ENCODE measurements at places on chromosomes 12 and 14.

- DNase-seq: no peak
Measured at GRCh38 chr12:51388069-51388799, 3.0 kb downstream of the GALNT6 start.

- no peak for DNase-seq
Measured at GRCh38 chr14:29390081-29390832, 537.4 kb downstream of the PRKD1 start.

- no peak for DNase-seq
Measured at GRCh38 chr12:132543298-132544079, 53.5 kb downstream of the FBRSL1 start.

GRCh38 chr12:39412210-39412609 is 30.7 kb downstream of the KIF21A start:
- no peak for DNase-seq

DNA sequence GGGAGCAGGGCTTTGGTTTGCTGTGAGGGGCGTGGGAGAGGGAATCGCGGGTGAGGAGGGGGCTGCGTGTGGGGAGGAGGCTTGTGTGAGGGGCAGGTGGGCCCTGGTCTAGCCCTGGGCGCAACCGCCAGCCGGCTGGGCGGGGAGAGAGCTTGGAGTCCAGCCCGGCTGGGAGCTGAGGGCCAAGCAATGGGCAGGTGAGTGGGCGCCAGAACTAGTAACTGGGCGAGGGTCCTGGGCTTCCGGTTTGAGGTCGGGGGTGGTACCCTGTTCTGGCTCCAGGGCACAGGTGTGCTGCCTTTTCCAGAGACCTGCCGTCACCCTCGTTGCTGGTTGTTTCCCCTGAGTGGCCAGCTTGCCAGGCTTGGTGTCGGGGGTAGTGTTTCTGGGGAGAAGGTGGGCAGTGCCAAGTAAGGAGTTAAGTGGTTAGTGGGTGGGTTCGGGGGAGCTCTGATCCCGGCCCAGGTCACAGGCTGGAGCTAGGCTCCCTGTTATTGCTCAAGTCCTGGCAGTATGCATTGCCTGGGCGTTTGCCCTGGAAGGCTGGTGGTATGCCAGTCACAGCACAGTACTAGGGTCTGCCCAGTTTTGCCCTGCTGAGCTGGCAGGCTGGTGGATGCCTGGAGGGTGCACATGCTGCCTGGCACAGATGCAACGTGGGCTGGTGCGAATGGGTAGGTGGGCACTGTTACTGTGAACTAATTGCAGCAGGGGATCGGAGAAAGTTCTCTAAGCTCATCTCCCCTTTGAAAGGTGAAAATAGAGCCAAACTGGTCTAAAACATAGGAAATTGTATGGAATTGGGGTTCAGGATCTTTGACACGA is 683 bp downstream of the CIPC start:
- DNase-seq: no peak

DNA sequence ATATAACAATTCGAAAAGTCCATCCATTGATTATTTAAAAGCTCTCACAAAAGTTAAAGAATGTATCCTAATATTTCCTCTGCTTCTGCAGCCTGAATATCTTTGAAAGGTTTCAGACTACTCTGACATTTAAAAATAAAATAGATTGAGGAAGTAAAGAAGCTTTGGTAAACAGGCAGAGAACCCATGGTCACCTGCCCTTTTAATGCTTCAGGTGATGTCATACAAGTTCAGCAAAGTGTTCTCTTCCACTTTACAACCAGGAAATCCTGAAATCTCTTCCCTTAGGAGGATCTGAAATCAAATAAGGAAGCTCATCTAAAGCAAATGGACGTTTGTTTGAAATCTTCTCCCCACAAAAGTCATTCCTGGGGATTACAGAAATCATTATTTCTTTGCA is 322.4 kb downstream of the PDZRN4 start:
- DNase-seq: no peak

- DNase-seq: no peak
Measured at GRCh38 chr12:30420561-30420960, 275.1 kb downstream of the IPO8 start.

- DNase-seq: no peak
Measured at GRCh38 chr14:85501751-85502150, 28.2 kb upstream of the FLRT2 start.

DNA sequence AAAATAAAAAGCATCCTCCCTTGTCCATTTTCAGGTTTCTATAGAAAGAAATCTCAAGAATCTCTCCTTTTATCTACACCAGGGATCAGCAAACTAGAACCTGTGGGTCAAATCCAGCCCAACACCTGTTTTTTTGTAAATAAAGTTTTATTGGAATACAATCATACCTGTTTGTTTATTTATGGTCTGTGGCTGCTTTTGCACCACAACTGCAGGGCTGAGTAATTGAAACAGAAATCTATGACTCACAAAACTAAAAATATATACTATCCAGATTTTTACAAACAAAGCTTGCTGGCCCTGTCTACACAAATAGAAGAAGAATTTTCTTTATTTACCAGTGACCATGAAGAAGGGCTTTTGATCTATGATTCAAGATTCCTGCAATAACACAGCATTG is 95.1 kb upstream of the COCH start:
- no peak for DNase-seq

- DNase-seq: no peak
Measured at GRCh38 chr12:9710584-9711375, 22.1 kb downstream of the CLECL1 start.

DNA sequence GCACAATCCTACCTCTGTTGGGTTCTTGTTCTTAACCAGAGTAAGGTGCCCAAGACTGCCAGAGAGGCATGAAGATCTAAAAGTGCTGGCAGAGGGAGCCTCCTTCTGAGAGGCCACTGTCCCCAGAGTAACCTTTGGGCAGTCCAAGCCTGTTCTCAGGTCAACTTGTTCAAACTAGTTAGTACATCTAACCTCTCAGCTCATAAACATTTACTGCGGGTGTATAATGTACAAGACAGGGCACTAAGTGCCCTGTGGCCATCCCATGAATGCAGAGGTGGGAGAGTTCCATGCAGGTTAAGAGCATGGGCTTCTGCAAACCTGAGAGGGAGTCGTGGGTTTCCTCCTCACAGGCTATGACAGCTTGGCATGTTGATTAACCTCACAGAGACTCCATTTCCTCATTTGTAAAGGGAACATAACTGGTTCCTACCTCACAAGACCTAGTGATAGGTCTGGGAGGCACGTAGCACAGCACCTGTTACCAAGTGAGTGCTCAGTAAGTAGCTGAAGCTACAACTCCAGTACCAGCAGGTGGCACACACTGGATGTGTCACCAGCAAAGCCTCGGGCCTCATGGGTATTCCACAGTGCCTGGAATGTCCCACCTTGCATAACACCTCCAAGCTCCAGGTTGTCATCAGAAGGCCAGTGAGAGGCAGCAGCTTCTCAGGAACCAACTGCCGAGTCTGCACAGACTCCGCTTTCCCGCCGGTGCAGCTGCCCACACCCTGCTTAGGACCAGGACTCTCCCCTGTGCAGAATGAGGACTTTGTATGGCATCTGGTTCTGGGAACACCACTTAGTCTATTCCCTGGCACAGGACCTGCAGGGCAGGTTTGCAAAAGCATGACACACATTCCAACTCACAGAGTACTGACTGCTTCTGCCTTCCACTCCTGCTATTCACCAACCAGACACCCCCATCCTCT is 4.4 kb downstream of the VDR start:
- DNase-seq: no peak

DNA sequence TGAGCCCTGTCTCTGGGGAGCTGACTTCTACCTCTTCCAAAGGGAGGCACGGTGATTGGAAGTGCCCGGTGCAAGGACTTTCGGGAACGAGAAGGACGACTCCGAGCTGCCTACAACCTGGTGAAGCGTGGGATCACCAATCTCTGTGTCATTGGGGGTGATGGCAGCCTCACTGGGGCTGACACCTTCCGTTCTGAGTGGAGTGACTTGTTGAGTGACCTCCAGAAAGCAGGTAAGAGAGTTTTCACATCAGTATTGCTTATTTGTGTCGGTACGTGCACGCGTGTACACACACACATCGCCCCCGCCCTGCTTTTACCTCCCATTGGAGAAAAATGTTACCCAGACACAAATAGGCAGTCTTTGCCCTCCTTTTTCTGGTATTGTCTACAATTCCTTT is 13.7 kb downstream of the PFKM start:
- DNase-seq: no peak

- no peak for DNase-seq
Measured at GRCh38 chr12:131203666-131204415, 250.1 kb downstream of the ADGRD1 start.

- no peak for DNase-seq
Measured at GRCh38 chr12:103710544-103710943, 123.5 kb downstream of the STAB2 start.

- no peak for DNase-seq
Measured at GRCh38 chr12:75528692-75529091, 17.3 kb upstream of the KRR1 start.

All from stimulated activated CD8-positive, alpha-beta memory T cell treated with anti-CD3 and anti-CD28 coated beads, Interleukin-7, amount 100 ng/mL, for 48 hours (primary cell).